ENCODE measurements at places on chromosomes 16 and 17.

DNA sequence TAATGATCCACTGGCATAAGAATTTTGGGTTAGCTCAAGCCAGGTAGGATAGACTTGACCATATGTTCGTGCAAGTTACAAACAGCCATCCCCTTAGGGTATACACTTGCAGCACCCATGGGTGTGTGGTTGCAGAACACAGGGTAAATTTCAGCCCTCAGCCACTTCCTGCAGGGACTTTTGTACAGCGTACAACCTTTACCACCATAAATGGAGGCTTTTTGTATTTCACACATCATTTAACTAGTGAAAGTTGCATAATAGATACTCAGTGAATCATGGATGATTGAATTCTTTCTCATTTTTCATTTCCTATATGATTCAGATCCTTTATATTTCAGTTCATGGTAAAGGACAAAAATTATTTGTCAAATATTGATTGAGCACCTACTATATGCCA, 473.9 kb downstream of the CDH13 start:
- DNase-seq = no peak

GRCh38 chr17:59328601-59329000, 2.9 kb upstream of the YPEL2 start:
- no peak for DNase-seq

- no peak for DNase-seq
Measured at GRCh38 chr16:74657870-74658642, 8.6 kb downstream of the RFWD3 start.

GRCh38 chr17:73585583-73585982, 58.7 kb downstream of the SDK2 start:
- DNase-seq = no peak

- DNase-seq = no peak
Measured at GRCh38 chr16:89574681-89575246, 794 bp upstream of the CPNE7 start.

Data from NCI-H1417 treated with DMSO at 0.1 percent for 48 hours (cell line).